ENCODE measurements at places on chromosomes 11 and 22. TPM values are rescaled to one million over a fixed set of nuclear protein-coding genes. Genes with fewer than 3 reads are reported as not detected.

MN1 gene
- 11.3 TPM for total RNA-seq

SCUBE2 gene
- 13.6 TPM for total RNA-seq

OR51B4 gene
- total RNA-seq: 1.5 TPM

HORMAD2 gene
- total RNA-seq: not detected

KLHL35 gene
- total RNA-seq: 1.9 TPM

UBQLNL gene
- 1.5 TPM for total RNA-seq

POTEH gene
- not detected for total RNA-seq

APOL1 gene
- 12.3 TPM for total RNA-seq

DCHS1 gene
- 73.7 TPM for total RNA-seq

APOBEC3F gene
- total RNA-seq: 7.5 TPM

APOBEC3C gene
- total RNA-seq: 4.4 TPM

OR56B4 gene
- total RNA-seq: not detected

OR2D2 gene
- total RNA-seq: 0.70 TPM

B3GAT3 gene
- 28.3 TPM for total RNA-seq

ADAMTS15 gene
- 98.2 TPM for total RNA-seq

VSIG10L2 gene
- total RNA-seq: 0.23 TPM

GVQW3 gene
- 7.9 TPM for total RNA-seq

OR51B2 gene
- 0.47 TPM for total RNA-seq

MRPL23 gene
- 34.4 TPM for total RNA-seq

CENPM gene
- total RNA-seq: 14.2 TPM

TXNRD2 gene
- 21.5 TPM for total RNA-seq

OR4A16 gene
- total RNA-seq: not detected

NPAS4 gene
- total RNA-seq: 3.1 TPM

SAA4 gene
- not detected for total RNA-seq

KCNQ1OT1 gene
- total RNA-seq: 11.5 TPM

TMEM45B gene
- 17.3 TPM for total RNA-seq

TBX10 gene
- not detected for total RNA-seq

MMP8 gene
- total RNA-seq: 2.8 TPM

MAPK8IP2 gene
- total RNA-seq: 1.8 TPM

SYCE3 gene
- total RNA-seq: 0.58 TPM

EML3 gene
- total RNA-seq: 26.9 TPM

CYB5R2 gene
- 11.9 TPM for total RNA-seq
